ENCODE measurements at places on chromosomes 5 and 9.
A peak's percentile ranks its signal among the peaks of the same experiment; 100 is the strongest.

- DNase-seq = no peak
Observed at GRCh38 chr5:6495433-6496206, 47.0 kb downstream of the UBE2QL1 start.

GRCh38 chr9:29511680-29512079 is 1938.4 kb upstream of the C9orf72 start:
- DNase-seq = no peak

GRCh38 chr5:91092859-91093783 is 290.0 kb downstream of the ARRDC3 start:
- no peak for DNase-seq

GRCh38 chr9:92561374-92562330 is 25.9 kb upstream of the ECM2 start:
- DNase-seq = no peak

DNA sequence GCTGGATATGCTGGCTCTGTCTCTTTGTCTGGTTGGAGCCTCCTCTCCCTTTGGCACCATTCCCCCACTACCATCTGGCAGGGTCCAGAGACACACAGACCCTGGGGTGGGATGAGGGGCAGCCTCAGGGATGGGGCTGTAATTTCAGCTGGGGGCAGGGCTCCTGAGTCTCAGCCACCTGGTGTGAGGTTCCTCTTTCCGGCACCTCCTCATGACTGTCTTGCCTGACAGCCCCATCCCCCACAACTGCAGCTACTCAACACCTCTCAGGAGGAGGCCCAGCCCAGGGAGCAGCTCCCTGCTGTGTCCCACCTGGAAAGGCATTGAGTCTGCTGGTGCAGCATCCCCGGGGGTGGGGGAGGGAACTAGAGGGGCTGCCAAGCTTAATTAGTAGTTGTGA is 11.7 kb upstream of the RPS14 start:
- no peak for DNase-seq

- no peak for DNase-seq
Observed at GRCh38 chr5:74275171-74275992, 365.1 kb downstream of the ENC1 start.

- DNase-seq = no peak
Observed at GRCh38 chr5:81895307-81895706, 76.5 kb upstream of the ATG10 start.

DNA sequence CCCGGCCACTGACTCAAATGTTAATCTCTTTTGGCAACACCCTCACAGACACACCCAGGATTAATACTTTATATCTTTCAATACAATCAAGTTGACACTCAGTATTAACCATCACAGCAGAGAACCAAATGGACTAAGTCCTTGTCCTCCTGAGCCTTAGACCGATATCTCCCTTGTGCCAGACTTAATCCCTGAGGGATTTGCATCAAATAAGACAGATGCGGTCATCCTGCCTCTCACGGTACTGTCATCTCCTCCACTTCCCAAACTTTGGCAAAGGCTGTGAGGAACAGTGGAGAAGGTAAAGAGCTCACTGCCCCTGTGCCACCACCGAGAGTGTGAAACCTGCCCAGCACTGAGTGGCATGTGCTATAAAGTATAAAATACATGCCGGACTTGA is 6.5 kb upstream of the PRRC2B start:
- DNase-seq = no peak

- no peak for DNase-seq
Observed at GRCh38 chr5:18797222-18797621, 1163.0 kb downstream of the TAF11L14 start.

DNA sequence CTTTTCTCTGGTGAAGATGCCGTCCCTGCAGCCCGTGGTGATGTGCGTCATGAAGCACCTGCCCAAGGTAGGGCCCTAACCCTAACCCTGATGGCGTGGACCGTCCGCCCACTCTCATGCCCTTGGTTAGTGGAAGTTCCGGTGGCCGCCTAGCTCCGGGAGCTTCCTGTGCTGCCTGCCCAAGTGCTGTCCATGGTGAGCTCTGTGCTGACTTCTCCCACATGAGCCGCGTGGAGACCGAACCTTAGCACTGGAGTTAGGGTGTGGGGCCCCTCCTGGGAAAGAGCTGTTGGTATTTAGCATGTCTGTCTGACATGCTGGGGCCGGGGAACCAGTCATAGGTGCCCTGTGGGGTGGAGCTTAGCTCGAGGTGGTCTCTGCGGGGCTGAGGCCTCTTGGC is 1.2 kb downstream of the NELFB start:
- no peak for DNase-seq

- DNase-seq = no peak
Observed at GRCh38 chr9:133970581-133971058, 21.5 kb downstream of the VAV2 start.

GRCh38 chr5:84032324-84032723 is 311.7 kb upstream of the HAPLN1 start:
- DNase-seq = no peak

DNA sequence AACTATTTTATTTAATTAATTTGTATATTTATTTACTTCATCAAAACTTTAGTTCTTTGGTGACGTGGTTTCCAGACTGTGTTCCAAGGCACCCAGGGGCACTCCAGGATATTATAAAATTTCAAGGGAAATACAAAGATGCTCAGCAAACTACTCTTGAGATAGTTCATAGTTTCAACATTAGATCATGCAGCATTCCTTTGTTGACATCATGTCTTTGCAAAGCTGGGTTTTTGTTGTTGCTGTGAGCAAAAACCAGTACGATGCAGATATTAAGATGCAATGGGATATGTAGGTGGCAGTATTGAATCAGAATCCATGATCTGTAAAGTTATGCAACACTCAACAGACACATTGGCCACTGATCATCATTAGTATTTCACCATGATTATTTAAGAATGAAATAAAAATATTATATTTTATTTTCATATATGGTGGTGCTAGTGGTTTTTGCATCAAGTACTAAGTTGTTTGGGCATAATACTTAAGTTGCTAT is 219.7 kb downstream of the ADCY2 start:
- no peak for DNase-seq

- no peak for DNase-seq
Observed at GRCh38 chr5:73654171-73654811, 28.3 kb downstream of the ARHGEF28 start.

DNA sequence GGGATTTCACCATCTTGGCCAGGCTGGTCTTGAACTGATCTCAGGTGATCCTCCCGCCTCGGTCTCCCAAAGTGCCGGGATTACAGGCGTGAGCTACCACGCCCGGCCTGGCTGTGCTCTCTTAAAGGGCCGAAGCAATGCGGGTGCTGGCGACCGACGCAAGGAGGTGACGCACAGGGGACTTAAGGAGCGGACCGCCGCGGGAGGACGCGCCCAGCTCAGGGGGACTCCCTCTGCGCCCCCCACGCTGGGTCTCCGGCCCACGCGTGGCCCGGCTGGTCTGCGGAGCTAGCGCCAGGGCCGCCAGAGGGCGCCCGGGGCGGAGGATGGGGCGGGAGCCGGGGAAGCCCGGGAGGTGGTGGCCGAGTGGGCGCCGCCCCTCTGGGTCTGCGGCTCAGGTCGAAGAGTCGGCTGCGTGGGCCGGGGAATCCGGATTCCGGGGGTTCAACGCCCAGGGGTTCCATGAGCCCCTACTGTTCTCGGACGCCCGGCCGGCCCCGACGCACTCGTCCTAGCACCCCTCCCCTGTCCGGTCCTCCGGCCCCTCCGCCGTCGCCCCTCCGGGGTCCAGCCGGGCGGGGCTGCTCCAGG is 502 bp upstream of the CERCAM start:
- DNase-seq = peak; percentile 48

- no peak for DNase-seq
Observed at GRCh38 chr5:58887721-58888409, 305.0 kb downstream of the RAB3C start.

- no peak for DNase-seq
Observed at GRCh38 chr5:137605411-137605810, 106.3 kb upstream of the SPOCK1 start.

DNA sequence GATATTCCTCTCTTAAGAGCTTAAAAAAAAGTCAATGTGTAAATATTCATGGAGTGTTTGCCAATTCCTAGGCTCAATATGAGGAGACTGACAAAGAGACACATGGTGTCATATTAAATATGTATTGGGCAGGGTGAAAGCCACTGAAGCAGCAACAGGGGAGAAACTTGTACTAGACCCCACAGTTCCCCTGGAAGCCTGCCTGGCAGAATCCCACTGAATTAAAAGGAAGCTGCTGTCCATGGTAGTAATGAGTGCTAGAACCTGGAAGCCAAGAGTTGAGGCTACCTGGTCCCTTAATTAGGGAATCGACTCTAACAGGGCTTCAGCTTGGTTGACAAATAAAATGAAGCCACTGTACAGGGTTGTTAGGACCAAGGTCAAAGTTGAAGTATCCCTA is 129.4 kb upstream of the GPR151 start:
- no peak for DNase-seq

GRCh38 chr5:133637206-133637605 is 24.9 kb upstream of the FSTL4 start:
- no peak for DNase-seq

- DNase-seq = no peak
Observed at GRCh38 chr9:95147452-95148207, 169.9 kb downstream of the FANCC start.

DNA sequence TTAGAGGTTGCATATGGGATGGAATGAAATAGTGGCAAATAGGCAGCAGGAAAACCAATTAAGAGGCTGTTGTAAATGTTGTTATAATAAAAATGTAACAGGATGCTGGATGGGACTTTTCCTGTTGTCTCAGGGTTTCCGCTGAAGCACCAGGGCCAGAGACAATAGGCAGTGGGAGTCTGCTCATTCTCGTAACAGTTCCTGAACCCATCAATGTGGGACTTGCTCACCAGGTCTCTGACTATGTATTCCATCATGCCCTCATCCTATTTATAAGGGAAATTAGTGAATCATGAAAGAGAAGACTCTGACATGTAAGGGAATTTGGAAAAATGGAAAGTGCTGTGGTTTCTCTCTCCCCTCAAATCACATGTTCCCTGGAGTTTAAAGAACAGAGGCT is 23.5 kb upstream of the SSBP2 start:
- no peak for DNase-seq

DNA sequence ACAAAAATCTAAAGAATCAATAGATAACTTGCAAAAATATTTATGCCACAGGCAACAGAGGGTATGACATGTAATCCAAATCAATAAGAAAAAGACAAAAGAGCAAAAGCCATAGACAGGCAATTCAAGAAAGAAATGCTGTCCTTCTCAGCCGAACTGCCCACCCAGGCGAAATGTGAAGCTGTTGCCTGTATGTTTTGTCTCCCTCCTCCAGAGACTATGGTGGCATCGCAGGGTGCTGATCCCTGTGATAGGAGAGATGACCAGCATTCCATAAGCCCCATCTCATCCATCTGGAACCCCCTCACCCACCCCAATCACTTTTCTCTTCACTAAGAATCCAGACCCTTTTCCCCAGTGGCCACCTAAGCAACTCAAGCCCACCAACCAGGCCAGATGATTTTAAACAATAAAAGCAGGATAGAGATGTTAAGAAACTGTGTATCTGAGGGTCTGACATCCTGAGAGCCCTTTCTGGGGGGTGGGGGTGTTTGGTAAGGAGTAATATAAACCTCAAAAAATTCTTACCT is 5.3 kb upstream of the ACSL6 start:
- no peak for DNase-seq

- DNase-seq = no peak
Observed at GRCh38 chr5:86880785-86881492, 263.2 kb downstream of the COX7C start.

- no peak for DNase-seq
Observed at GRCh38 chr5:149794487-149794971, 64.4 kb downstream of the PPARGC1B start.

- DNase-seq = no peak
Observed at GRCh38 chr9:109506097-109506712, 8.1 kb upstream of the PTPN3 start.

GRCh38 chr5:172453986-172454357 is 353 bp downstream of the SH3PXD2B start:
- peak; percentile 64 for DNase-seq

GRCh38 chr9:15007698-15008097 is 97.5 kb upstream of the FREM1 start:
- no peak for DNase-seq

- no peak for DNase-seq
Observed at GRCh38 chr9:133950629-133951111, 41.5 kb downstream of the VAV2 start.

DNA sequence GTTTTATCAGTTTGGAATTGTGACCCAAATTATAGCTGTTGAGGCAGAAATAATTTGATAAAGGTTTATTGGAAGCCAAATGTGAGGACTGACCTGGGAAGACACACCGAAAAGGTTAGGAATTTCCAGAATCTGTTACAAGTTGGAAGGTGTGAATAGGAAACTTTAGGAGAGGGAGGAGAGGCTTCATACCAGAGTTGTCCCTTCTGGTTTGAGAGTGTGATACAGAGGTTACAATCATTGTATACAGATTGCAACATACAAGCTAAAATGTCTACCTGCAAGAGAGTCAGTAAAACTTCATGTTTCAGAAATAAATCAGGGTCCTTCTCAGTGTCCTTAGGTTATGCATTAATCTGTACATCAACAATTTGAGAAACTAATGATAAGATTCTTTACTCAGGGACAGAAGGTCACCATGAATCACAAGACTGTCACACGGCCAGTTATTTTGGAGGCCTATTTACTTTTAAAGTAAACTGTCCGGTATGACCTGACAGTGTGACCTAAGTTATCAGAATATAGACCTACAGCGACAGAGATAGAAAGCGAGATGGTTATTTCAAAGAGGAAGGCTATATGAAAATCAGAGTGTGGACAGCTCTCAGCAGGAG is 204.9 kb upstream of the CTNND2 start:
- DNase-seq = no peak

DNA sequence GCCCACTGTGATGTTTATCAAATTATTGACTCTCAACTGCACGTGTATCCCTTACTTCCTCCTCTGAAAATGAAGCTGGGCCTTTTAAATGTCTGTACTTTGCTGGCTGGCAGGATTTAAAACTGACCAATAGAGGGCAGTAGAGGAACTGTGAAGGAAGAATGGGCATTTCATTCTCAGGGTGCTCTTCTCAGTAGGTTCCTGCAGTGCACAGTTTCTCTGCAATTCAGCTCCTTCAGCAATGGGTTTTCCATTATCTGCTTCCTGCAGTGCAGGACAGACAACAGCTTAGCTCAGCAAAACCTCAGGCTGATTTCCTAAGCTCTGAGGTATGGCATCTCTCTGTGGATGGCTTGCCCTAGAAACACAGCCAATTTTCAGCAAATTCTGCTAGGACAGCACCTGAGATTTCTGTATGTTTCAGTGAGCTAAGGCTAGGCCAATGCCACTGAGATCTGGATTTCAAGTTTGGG is 298.4 kb upstream of the PRDM9 start:
- no peak for DNase-seq

- peak; percentile 74 for DNase-seq
Observed at GRCh38 chr5:172417983-172418630, 36.2 kb downstream of the SH3PXD2B start.

DNA sequence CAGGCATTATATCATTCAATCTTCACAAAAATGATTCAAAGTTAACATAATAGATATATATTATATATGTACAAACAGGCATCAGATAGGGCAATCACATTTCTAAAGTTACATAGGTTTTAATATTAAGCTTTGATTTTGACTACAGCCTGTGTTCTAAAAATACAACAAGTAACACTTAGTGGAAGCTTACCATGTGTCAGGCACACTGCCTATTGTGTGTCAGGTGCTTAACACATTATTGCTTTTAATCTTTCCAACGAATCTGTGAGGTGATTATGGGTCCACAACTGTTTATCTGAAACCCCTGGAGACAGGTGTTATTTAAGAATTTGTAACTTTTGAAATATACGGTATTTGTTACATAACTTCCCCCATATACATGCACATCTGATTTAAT is 25.2 kb downstream of the FBN2 start:
- DNase-seq = no peak

All from amygdala (tissue), 56 donors.